ENCODE measurements at places on chromosomes 6 and 20. TPM values are rescaled to one million over a fixed set of nuclear protein-coding genes. Genes with fewer than 3 reads are reported as not detected.

DNA sequence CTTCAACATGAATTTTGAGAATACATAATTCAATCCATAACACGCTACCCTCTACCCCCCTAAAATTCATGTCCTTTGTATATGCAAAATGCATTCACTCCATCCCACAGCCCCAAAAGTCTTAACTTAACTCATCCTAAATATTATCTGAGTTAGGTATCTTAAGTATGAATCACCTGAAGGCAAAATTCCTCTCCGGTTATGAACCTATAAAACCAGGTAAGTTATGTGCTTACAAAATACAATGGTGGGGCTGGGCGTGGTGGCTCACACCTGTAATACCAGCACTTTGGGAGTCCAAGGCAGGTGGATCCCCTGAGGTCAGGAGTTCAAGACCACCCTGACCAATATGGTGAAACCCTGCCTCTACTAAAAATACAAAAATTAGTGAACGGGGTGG lies 23.5 kb upstream of the PRSS35 start:
- no peaks in the 10 kb centered on the region for H3K27me3 ChIP-seq
- H3K27ac ChIP-seq = no peak overlapping the region
- no peak overlapping the region for H3K4me3 ChIP-seq
- H3K4me1 ChIP-seq = no peaks in the 10 kb centered on the region
- DNase-seq = no peak

DNA sequence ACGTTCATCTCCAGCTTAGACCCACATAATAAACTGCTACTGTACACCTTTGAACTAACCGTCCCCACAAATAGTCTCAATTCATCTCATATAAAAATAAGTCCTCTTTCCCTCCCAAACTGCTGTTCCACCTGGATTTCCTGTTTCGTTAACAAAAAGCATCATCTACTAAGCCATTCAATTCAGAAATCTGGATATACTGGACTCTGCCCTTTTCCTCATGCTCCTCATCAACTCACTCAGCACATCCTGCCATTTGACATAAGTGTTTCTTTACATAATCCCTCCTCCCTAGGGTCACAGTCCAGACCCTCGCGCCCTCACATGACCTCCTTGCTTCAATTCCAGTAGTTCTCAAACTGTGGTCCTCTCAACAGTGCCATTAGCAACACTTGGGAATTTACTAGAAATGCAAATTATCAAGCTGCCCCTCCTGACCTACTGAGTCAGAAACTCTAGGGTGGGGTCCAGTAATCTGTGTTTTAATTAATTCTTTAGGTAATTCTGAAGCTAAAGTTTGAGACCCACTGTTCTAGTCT lies 4.5 kb downstream of the MKKS start:
- H3K27me3 ChIP-seq = no peaks in the 10 kb centered on the region
- H3K4me3 ChIP-seq = no peak overlapping the region
- no peaks in the 10 kb centered on the region for H3K4me1 ChIP-seq
- DNase-seq = no peak

- H3K4me3 ChIP-seq = no peak overlapping the region
- DNase-seq = no peak
- H3K36me3 ChIP-seq = no peaks in the 10 kb centered on the region
- no peak overlapping the region for H3K27ac ChIP-seq
- H3K27me3 ChIP-seq = no peaks in the 10 kb centered on the region
- no peaks in the 10 kb centered on the region for H3K4me1 ChIP-seq
Measured at GRCh38 chr20:16974080-16974854, 226.1 kb downstream of the OTOR start.

Gene SCUBE3
- not detected for total RNA-seq

GRCh38 chr20:7347409-7347808 lies 579.9 kb downstream of the BMP2 start:
- H3K4me1 ChIP-seq = no peaks in the 10 kb centered on the region
- H3K27me3 ChIP-seq = no peaks in the 10 kb centered on the region
- no peaks in the 10 kb centered on the region for H3K36me3 ChIP-seq
- H3K4me3 ChIP-seq = no peak overlapping the region
- no peak for DNase-seq
- no peak overlapping the region for H3K27ac ChIP-seq

DNA sequence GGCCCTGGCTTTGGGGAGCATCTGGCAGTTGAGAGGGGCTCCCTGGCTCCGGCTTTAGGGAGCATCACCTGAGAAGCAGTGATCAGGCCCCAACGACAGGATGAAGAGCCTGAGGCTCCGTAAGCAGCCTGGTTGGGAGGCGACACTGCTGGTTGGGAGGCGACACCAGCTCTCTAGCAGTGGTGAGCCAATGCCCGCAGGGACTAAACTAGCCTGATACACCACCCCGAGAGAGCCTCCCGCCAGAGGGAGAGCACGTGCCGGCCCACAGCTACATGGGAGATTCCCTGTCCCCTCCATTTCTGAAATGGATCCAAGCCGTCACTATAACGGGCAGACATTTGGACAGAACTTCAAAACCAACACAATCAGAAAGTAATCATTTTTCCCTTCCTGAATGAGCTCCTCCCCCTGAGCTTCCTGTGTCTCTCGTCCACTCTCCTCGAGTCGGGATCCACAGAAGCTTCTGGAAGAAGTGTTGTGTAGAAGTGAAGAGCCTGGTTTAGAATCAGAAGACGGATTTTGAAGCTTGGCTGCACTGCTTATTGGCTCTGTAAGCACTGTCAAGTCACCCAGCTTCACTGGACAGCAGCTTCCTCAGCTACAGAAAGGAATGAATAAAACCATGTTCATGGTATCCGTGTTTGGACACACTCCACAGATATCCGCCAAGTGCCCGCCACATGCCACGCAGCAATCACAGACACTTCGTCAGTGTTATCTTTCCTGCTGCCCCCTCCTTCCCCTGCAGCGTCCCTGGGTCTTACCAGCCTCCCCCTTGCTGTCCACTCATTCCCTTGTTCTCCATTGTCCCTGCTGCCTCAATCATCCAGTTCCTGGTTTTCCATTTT lies 199.6 kb downstream of the TTLL2 start:
- no peaks in the 10 kb centered on the region for H3K27me3 ChIP-seq
- no peaks in the 10 kb centered on the region for H3K36me3 ChIP-seq
